Hematopoietic multipotent progenitor cell (in vitro differentiated cells): ENCODE measurements at places on chromosomes 7 and 10.

GRCh38 chr10:88668465-88668864, 4.2 kb downstream of the LIPF start:
- DNase-seq, result no peak

DNA sequence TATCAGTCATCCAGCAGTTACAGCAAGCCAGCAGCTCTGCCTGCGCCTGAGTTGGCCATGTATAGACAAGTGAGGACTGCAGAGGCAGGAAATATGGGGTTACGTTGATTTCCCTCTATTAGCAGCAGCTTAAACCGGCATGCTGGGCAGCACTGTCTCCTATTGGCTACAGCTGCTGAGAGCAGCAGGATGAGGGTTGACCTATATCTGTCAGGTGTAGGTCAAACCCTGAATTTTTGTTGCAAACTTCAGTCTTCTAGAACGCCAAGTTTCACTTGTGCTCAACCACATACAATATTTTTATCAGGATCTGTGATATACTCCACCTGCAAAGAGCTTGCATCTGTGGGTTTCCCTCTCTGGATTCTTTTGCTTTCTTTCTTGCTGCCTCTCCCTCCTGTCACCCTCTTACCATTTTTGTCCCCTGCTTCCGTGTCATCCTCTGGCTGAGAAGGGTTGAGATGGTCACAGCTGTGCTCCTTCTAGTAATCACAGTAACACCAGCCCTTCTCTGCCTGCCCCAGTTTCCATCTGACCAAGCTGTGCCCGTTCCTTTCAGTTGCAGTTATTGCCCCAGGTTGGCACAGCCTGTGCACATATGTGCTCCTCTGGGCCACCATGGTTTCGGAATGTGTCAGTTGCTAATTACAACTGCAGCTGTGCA, 23.8 kb upstream of the GLCCI1 start:
- DNase-seq, result no peak

- no peak for DNase-seq
These were observed 13.1 kb downstream of the FZD9 start for GRCh38 chr7:73446682-73447081.

DNA sequence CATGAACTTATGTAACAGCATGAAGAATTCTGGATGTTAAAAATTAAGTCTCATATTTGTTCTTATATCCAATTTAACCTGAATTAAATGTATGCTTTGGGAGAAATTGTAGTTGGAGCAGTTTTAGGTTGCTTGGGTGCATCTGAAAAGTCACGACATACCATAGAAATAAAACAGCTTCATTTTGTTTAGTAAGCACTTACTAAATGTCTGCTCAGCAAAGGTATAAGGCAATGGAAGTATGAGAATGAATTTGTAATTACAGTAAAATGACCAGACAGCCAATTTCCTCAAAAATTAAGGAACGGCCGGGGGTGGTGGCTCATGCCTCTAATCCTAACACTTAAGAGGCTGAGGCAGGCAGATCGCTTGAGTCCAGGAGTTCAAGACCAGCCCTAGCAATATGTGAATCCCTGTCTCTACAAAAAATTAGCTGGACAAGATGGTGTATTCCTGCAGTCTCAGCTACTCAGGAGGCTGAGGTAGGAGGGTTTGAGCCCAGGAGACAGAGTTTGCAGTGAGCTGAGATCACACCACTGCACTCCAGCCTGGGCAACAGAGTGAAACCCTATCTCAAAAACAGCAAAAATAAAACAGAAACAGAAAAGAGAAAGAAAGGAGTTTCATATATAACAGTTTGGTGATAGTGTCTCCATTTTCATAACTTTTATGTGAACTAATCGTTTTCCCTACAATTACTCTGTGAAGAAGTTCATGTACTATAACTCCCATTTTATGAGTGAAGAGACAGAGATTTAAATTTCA, 47.2 kb upstream of the KLF6 start:
- DNase-seq, result no peak

- DNase-seq, result no peak
These were observed 8.8 kb downstream of the ZNHIT1 start for GRCh38 chr7:101226721-101227120.

DNA sequence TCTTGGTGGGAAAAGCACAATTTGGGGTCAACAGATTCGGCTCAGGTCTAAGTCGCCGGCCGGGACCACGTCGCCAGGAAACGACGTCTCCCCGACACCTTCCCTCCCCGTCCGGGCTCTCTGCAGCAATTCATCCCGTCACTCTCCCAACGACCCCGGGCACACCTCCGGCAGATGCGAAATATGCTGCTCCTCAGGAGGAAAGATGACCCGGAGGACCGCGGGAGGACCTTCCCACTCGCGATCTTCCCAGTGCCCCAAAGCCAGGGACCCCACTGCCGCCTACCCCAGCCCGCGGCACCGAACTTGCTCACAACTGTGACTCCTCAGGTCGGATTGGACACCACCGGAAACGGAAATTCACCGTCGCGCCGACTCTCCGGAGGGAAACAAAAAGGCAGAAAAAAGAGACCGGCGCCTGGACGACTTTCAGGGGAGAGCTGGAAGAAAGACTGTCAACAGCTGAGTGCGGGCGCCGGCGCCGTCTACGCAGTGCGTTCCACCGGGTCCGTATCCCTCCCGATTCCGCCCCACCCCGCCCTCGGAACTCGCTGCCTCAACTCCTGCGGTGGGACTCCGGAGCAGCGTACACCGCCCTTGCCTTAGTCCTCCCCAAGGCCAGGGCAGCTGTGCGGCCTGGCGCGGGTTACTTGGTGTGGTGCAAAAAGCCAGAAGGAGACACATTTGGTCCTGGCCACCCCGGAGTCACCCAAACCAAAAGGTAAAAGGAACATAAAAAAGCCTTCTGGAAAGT, 13.8 kb upstream of the SEC24C start:
- DNase-seq, result peak; percentile 71

- DNase-seq, result no peak
These were observed 128.3 kb upstream of the COBL start for GRCh38 chr7:51444936-51445335.

GRCh38 chr7:138477081-138477578, 17.1 kb downstream of the TRIM24 start:
- DNase-seq, result no peak

GRCh38 chr7:46492466-46492865, 571.4 kb upstream of the IGFBP3 start:
- DNase-seq, result no peak

- no peak for DNase-seq
These were observed 1.0 kb downstream of the OSBPL3 start for GRCh38 chr7:24978843-24979469.

- DNase-seq, result no peak
These were observed 191.1 kb downstream of the SKAP2 start for GRCh38 chr7:26673271-26673670.

DNA sequence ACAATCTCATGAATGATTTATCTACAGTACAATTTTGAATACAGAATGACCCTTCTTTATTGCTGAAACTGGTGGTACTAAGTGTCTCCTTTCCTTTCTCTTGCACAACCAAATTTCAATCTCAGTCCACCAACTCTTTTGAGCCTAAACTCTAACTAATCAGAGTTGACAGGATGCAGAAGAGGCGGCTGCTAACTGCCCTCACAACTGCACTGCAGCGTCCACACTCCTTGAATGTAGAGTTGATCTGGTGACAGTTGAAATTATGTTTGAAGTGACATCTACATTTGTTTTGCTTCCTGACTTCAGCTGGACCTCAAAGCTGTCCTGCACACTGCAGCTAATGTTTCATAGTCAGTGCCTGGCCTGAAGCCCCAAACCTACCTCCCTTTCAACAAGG, 139.6 kb downstream of the ZMYND11 start:
- no peak for DNase-seq

DNA sequence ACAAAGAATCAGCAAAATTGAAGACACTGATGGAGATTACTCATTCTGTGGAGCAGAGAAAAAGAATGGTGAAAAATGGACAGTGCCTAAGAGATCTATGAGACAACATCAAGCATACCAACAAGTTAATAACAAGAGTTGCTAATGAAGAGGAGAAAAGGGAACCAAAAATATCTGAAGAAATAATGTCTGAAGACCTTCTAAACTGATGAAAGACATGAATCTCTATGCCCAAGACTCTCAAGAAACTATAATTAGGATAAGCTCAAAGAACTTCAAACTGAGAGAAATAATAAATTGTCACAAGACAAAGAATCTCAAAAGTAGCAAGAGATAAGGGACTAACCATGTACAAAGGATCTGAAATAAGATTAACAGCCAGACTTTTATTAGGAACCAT, 93.4 kb downstream of the ZNF33B start:
- DNase-seq, result peak; percentile 16

- no peak for DNase-seq
These were observed 2.7 kb upstream of the KMT2E start for GRCh38 chr7:105011141-105011830.

DNA sequence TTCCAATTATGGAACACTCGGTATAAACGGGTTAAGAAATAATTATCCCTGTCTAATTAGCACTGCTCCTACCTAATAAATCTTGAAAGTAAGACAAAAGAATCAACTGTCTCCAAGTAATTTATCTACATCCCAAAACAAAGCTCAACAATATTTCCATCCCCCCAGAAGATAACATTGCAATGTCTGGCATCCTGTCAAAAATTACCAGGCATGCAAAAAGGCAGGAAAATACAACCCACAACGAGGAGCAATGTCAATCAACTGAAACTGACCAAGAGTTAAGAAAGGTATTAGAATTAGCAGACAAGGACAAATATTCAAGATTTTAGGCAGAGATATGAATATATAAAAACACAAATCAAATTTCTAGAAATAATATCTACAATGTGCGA, 84.5 kb upstream of the SVIL start:
- no peak for DNase-seq

- no peak for DNase-seq
These were observed 10.8 kb upstream of the IFRD1 start for GRCh38 chr7:112439476-112439875.

DNA sequence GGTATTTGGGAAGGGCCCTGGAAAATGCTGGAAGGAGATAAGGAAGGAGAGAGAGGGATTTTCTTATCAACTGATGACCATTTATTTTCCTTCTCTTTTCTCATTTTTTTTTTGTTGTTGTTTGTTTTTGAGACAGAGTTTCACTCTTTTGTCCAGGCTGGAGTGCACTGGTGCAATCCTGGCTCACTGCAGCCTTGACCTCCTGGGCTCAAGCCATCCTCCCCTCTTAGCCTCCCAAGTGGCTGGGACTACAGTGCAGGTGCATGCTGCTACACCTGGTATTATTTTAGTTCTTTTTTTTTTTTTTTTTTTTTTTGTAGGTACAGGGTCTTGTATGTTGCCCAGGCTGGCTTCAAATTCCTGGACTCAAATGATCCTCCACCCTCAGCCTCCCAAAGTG, 52.2 kb downstream of the HIP1 start:
- no peak for DNase-seq

- DNase-seq, result no peak
These were observed 261.0 kb downstream of the STK31 start for GRCh38 chr7:23971031-23971430.

- no peak for DNase-seq
These were observed 25.4 kb downstream of the RPP38 start for GRCh38 chr10:15122477-15123030.

DNA sequence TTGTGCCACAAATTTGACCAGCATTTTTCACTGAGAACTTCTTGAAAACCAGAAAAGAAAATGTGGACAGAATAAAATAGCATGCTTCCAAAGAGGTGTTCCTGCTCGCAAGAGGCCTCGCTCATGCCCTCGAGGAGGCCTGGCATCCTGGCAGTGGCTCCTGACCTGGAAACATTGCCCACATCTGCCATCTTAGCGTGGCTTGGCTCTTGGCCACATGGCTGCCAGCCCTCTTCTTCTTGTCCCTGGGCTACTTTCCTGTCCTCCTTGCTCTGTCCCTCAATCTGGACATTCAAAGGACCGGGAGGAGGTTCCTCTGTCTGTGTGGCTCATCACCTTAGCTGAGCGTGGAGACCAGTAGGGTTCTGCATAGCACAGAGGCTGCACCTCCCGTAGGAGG, 131.6 kb upstream of the TMEM72 start:
- no peak for DNase-seq

DNA sequence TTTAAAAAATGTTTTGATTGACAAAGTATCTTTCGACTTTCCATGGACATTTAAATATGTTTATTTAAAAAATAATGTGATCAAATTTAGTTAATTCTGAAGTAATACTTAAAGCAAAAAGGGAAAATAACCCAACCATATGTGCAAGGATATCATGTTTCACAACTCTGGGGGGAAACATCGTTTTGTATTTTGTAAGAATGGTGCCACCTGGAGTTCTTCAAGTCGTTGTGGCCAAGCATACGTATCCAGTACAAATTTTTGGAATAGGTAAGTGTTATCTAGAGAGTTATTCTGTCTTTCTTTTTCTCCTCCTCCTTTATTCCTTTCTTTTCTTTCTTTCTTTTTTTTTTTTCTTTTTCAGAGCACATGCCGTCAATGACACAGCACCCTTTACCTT, 176.2 kb upstream of the CSTF2T start:
- no peak for DNase-seq

DNA sequence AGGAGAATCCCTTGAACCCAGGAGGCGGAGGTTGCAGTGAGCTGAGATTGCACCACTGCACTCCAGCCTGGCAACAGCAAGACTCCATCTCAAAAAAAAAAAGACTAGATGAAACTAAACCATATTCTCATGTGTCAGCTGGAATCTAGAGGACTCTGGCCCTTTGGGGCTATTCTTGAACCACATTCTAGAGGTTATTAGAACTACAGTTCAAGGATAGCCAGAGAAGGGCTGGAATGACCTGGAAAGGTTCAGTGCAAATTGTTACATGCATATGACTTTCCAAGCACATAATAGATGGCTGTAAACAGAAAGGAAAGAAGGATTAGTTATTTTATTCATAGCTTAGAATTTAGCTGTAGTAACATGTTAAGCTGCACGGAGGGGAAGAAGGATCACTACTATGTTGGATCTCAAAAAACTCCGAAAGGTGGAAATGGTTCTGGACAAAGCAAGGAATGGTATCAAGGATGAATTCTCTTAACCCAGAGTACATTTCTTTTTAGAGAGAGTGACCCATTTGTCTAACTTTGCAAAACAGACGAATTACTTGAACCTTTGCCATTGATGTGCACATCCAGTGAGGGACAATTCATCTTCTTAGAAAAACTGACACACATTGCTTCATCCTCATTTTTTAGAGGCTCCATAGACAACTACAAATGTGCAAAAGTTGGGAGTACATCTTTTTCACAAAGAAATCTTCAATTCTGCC, 124.0 kb upstream of the SAMD8 start:
- DNase-seq, result no peak

- no peak for DNase-seq
These were observed 36.8 kb downstream of the LRRC72 start for GRCh38 chr7:16563281-16564022.

DNA sequence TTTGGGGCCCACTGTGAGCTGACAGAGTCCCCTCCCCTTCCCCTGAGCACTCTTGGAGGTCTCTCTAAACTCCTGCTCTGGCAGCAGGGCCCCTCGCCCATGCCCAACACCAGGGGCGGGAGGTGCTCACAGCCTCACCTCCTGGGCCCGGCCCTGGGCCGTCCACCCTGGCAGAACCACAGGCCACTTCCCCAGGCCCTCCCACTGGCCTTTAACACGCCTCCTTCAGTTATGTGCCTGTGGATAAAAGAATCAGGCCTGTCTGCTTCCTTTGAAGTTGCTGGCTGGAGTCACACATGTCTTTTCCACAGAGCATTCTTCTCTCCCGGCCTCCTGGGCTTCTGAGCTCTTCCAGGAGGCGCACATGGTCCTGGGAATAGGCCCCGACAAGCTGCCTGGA, 10.2 kb downstream of the MYL10 start:
- no peak for DNase-seq

- no peak for DNase-seq
These were observed 173.3 kb upstream of the ZMIZ1 start for GRCh38 chr10:78895469-78895868.
